ENCODE measurements at places on chromosomes 6 and 20.

DNA sequence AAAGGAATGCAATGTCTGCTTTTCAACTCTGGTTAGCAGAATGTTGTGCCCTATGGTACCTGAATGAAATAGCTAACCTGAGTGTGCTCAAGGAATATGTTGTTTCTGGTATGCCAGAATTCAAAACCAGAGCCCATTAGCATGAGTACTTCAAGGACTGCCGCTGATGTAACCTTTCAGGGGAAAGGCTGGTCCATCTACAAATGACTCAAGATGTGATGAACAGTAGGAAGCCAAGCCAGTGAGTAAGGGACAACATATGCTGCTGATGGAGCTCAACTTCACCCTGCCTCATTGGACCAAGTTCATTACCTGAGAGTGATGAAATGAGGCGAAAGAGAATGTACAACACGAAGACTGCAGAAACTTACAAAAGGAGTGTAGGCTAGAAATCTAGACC is 95.7 kb upstream of the BMP2 start:
- no peak for DNase-seq

DNA sequence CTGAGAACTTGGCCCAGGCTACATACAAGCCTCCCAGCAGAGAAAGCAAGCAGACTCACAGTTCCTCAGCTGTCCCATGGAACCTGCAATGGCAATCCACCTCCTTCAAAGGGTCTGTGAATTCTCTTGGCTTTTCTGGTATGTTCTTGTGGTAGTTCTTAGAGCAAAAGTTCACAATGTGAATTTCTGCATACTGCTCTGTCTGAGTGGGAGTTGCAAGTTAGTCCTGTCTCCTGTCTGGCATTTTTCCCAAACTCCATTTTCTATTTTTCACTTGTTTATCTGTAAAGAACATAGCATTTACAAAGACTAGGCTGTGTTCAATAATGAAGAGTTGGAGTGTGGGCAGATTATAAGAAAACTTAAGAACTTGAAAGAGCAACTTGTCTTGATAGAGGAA is 269.9 kb downstream of the BCKDHB start:
- DNase-seq = no peak

- no peak for DNase-seq
Measured at GRCh38 chr20:52483382-52483781, 291.8 kb upstream of the ZFP64 start.

DNA sequence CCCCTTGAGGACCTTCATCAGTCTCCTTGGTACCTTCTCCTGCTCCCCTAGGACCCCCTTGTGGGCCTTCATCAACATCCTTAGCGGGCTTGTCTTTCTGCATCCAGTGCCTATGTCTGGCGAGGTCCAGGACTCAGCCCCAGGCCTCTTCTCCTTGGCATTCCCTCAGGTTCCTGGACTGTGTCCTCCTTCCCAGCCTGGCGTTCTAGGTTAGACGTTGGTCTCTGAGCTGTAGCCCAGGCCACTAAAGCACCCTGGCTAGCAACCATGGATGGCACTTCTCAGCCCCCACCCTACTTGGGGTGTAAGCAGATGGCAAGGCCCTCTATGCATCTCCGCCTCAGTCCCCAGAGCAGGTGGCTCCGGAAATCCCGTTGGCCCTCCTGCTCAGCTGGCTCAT is 51.5 kb upstream of the NNAT start:
- DNase-seq = no peak

DNA sequence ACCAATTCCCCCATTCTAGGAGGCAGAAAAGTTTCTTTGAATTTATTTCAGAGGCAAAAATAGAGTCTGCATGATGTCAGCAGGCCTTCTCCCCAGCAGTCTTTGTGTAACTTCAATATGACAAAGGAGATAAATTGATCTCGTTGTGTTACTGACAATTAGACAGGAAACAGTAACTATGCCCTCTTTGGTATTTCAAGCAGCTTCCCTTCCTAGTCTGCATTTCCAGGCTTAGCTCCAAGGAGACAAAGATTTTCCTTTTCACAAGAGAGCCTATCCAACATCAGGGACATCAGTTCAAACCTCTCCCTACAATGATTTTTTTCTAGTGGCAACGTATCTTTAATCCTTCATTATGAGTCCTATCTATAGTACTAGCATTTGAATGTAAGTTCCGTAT is 245.9 kb upstream of the HSF2 start:
- no peak for DNase-seq

GRCh38 chr6:168403370-168404005 is 37.5 kb upstream of the SMOC2 start:
- DNase-seq = no peak

DNA sequence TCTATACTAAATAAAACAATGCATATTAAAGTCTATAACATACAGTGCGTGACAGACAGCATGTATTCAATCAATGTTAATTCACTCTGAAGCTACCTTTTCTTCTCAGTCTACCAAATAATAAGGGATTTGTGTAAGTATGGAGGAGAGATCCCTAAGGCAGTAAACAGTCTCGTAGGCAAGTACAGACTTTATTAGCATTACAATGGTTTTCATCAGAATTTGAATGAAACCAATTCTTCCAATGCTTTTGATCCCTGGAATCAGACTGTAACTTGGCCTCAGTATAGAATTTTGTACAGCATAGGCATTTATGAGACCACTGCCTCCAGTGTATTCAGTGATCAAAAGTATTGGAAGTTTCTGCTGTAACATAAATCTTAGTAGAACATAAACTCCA is 19.5 kb downstream of the LYRM4 start:
- DNase-seq = no peak

- DNase-seq = no peak
Measured at GRCh38 chr20:36975099-36975818, 23.8 kb upstream of the SAMHD1 start.

DNA sequence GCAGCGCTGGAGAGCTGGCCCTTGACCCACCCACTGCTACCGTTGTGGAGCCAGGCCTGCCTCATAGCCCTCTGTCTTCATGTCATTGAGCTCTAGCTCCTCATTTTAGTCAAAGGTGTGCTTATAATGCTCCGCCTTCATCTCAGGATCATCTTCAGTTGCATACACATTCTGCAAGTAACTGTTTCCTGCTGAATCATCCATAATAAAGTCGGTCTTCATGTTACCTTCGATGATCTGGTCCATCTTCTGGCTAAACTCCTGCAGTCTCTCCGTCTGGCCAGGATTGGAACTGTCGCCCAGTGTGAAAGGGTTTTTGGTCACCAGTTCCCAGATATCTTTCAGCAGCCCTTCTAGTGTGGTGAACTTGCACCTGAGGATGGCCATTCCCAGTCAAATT is 62.6 kb upstream of the ARMC2 start:
- DNase-seq = no peak

DNA sequence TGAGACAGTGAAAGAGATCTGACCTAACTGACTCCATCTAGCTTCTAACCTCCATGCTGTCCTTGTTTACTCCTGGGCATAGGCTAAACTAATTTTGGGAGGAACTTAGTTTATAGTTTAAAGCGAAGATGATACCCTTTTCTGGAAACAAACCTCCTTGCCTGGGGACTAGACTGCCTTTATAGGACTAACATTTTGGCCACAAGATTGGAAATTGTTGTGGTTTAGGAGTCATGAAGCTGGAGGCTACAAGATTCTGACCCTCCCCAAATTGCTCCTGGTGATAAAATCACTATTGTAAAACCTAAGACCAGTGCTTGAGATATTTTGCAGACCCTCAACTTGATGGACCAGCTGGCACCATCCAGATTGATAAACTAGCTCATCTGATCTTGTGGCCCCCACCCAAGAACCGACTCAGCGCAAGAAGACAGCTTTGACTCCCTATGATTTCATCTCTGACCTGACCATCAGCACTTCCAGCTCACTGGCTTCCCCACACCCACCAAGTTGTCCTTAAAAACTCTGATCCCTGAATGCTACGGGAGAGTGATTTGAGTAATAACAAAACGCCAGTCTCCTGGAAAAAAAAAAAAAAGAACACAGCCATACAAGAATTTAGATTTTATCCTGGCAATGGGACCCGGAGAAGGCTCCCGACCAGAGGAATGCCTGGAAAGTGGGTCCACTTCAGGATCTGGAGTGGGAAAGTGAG is 63.0 kb downstream of the ABHD12 start:
- DNase-seq = no peak

- no peak for DNase-seq
Measured at GRCh38 chr20:44750081-44750805, 4.6 kb downstream of the KCNK15 start.

- no peak for DNase-seq
Measured at GRCh38 chr20:57408131-57408530, 16.9 kb downstream of the RBM38 start.

- no peak for DNase-seq
Measured at GRCh38 chr6:93575495-93576267, 156.3 kb upstream of the EPHA7 start.

- no peak for DNase-seq
Measured at GRCh38 chr20:48957533-48957932, 36.0 kb downstream of the ARFGEF2 start.

DNA sequence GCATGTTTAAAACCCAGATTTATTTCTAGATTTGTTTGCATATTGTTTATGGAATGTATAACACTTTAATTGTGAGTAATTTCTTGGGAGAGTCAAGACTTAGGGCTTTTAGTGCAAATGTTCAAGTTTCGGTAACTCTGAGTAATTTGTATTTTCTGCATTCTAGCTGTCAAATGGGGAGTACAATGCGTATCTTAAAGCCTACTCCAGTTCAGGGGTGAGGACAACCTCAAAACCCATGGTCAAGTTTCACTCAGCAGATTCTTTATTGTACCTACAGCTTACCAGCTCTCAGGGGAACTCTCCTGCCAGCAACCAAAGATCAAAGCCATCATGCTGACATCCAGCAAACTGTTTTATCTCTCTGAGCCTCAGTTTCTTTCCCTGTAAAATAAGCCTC is 458.6 kb upstream of the JARID2 start:
- DNase-seq = no peak

GRCh38 chr20:24098886-24099285 is 110.3 kb upstream of the GGTLC1 start:
- DNase-seq = no peak

GRCh38 chr6:22024973-22025467 is 271.8 kb downstream of the PRL start:
- DNase-seq = peak; percentile 74

GRCh38 chr20:61901392-61902220 is 164.1 kb downstream of the TAF4 start:
- DNase-seq = peak; percentile 51

DNA sequence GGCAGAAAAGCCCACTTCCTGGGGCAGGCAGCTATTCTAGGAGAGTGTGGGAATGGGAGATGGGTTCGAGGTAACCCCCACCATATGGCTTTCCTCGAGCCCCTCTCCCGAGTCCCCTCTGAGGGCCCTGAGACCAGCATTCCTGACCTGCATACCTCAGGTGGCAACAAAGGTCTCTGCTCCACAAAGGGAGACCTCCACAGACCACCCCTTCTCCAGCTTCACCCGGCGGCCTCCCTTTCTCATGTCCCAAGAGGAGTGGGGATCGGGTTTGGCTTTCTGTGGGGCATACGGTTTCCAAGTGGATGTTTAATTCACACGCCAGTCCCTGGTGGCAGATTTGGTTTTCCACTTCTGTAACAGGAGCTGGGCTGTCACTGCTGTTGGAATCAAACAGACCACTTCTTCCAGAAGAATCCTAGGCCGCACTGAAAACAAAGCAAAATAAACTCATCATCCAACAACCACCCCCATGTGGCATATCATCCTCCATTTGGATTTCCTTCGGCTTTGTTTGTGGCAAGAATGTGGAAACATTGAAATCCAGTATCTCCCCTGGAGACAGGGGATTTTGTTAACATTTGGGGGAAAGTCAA is 83.2 kb downstream of the DLL1 start:
- no peak for DNase-seq

DNA sequence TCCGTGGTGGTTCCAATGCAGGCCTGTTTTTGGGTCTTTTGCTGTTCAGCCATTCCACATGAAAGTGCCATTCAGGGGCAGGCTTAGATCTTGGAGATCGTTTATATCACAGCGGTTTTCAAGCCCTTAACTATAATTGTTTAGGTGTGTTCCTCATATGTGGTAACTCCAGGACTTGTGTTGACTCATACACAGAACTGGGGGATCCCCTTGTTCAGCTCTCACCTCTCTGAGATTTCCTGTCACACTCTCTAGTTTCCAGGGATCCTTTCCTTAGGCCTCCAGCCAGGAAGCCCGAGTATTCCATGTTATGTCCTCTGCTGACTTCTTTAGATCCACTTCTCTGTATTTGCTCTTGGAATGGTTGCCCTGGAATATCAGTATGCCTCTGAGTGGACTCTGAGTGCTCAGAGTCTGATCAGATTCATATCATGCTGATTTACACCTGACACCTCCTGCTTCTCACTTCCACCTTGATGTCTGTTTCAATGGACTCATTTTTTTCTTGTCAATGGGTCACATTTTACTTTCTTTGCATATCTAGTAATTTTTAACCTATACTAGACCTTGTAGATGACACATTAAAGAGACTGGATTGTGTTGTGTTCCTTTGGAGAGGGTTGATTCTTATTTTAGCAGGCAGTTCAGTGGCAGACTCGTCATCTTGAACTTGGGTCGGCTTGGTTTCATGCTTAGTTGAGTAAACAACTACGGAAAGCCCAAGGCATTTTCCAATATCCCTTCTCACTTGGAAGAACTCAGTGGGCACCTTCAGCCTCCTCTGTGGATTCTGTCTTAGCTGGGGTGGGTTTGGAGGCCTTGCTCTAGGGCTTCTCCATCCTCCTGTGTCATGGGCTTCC is 13.1 kb downstream of the NTSR1 start:
- no peak for DNase-seq

DNA sequence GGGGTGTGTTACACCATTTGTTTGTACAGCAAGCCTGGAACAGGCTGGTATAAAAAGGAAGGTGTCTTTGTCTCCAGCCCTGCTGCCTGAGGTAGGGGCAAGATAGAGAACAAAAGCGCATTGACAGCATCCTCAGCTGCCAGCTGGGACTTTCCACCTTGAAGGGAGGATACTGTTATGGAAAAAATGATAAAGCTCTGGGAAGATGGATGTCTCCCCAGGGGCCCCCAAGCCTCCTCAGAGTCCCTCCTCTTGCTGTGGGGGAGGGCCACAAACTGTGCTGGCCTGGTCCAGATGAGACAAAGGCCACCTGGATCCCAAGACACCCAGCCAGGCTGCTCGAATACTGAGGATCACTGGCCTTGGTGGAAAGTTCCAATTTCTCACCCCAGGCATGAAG is 13.0 kb downstream of the REM1 start:
- DNase-seq = no peak

- no peak for DNase-seq
Measured at GRCh38 chr6:101439790-101440189, 46.3 kb downstream of the GRIK2 start.

DNA sequence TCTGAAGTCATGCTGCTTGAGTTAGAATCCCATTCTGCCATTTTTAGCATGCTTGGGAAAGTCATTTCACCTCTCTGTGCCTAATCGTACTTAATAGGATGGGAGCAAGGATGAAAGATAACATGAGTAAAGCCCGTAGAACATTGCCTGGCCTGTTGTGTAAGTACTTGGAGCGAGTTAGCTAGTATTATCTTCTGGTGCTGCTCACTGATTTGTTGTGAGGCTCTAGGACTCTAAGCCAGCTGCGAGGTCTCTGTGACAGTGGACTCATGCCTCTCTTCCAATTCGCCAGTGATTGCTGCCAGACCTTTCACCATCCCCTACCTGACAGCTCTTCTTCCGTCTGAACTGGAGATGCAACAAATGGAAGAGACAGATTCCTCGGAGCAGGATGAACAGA is 17.8 kb downstream of the TAF8 start:
- no peak for DNase-seq

GRCh38 chr20:62601714-62602113 is 40.6 kb upstream of the SLCO4A1 start:
- no peak for DNase-seq

Data from NB4 (cell line).